ENCODE measurements at places on chromosomes 3 and 15.

- ATAC-seq: no peak
Measured at GRCh38 chr15:39752246-39752645, 30.4 kb downstream of the FSIP1 start.

DNA sequence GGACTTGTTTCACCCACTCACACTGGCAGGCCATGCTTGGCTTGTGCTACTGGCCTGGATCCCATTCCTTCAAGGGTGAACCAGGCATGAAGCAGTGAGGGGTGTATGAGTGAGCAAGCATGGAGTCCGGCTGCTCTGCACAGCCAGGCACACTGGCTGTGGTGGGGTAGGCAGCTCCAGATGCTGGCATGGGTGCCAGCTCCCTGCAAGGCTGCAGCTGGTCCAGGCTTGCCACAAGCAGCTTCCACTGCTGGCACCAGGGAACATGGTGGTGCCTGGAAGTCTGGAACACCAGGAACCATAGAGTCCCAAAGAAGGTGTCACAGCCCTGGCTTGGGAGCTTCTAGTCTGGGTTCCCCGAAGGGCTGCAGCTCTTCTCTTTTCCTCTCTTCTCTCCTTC, 395.1 kb downstream of the UNC13C start:
- no peak for ATAC-seq

GRCh38 chr3:87136066-87136596, 91.0 kb upstream of the CHMP2B start:
- ATAC-seq: no peak

DNA sequence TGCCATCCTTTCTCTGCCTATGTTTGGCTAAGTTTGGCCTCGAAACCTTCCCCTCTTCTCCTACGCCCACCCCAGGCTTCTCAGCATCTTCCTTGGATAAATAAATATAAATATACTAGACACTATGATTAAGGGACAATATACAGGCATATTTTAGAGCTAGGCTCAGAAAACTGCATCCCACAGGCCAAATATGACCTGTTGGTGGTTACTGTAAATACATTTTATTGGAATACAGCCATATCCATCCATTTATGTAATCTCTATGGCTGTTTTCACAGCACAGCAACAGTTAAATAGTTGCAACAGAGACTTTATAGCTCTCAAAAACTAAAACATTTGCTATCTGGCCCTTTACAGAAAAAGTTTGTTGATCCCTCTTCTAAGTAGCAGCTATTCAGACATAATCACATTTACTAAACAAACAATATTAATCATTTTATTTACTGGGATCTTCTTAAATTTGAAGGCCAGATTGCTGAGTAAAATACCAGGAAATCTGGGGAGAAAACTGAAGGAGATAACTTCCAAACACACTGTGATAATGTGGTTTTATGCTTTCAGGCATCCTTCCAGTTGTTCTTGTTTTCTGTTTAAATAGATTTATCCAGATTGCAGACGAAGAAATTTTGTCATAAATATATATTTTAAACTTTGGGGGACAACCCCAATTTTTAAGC, 269.7 kb upstream of the THRB start:
- no peak for ATAC-seq

- no peak for ATAC-seq
Measured at GRCh38 chr3:194306109-194306686, 44.9 kb downstream of the CPN2 start.

GRCh38 chr15:66862940-66863335, 160.9 kb downstream of the SMAD6 start:
- ATAC-seq: peak; percentile 96

DNA sequence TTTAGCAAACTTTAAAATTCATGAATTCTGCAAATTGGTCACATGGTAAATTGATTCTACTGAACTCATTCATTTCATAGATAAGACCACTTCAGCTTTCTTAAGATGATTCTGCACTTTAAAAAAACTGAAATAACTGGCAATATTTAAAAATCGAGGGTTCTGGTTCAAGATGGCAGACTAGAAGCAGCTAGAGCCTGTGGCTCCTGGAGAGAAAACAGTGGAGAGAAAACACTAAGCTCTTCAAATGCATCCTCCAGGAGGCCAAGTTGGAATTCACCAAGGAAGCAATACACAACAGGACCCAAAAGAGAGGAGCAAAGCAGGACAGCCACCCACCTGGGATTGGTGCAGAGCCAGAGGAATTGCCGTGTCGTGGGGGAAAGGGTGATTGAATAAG, 132.1 kb downstream of the SPATA16 start:
- no peak for ATAC-seq

GRCh38 chr15:75348034-75348561, 1.3 kb downstream of the NEIL1 start:
- peak; percentile 57 for ATAC-seq

- ATAC-seq: no peak
Measured at GRCh38 chr3:150786791-150787190, 23.8 kb upstream of the SIAH2 start.

DNA sequence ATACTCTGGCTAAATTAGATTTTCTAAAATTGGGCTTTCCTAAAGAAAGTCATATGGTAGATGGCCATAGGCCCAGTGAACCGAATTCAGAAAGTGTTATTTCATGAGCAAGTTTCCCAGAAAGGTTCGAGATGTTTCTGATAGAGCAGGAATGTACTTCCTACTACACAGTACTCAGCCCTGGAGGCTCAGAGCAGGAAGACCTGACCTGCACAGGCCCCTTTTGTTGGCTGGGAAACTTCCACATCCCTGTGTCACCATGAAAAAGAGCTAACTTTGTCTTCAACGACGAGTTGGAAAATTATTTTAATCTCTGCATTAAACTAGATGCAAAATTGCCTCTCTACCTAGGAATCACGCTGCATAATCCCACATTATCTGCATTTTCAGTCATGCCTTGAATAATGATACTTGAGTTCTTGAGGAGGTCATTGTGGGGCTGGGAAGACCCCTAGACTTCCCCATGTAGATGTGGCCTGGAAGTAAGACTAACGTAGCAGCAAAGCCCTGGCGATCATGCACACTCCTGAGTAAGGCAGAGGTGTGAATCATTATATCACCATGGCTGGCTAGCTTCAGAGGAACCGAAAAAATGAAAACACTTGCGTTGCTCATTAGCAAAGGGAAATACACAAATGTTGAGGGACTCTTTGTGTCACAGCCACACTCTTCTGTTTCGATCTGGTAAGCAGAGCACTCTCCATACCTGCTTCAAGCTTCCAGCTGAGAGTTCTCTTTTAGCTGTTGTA, 47.1 kb downstream of the CMTM7 start:
- peak; percentile 72 for ATAC-seq

DNA sequence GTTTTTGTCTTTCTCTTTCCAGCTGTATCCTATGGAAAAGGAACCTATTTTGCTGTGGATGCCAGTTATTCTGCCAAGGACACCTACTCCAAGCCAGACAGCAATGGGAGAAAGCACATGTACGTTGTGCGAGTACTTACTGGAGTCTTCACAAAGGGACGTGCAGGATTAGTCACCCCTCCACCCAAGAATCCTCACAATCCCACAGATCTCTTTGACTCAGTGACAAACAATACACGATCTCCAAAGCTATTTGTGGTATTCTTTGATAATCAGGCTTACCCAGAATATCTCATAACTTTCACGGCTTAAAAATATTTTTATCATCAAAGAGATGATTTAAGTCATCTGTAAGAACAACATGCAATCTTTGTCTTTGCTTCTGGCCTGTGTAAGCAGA, 44.9 kb upstream of the PARP14 start:
- no peak for ATAC-seq

- ATAC-seq: no peak
Measured at GRCh38 chr3:99330281-99330680, 308.1 kb upstream of the COL8A1 start.

GRCh38 chr15:85702321-85703101, 92.2 kb downstream of the KLHL25 start:
- ATAC-seq: no peak

GRCh38 chr3:149340310-149340933, 7.0 kb upstream of the TM4SF18 start:
- ATAC-seq: peak; percentile 55
